ENCODE measurements at places on chromosomes 3 and 15.
A peak's percentile ranks its signal among the peaks of the same experiment; 100 is the strongest.

DNA sequence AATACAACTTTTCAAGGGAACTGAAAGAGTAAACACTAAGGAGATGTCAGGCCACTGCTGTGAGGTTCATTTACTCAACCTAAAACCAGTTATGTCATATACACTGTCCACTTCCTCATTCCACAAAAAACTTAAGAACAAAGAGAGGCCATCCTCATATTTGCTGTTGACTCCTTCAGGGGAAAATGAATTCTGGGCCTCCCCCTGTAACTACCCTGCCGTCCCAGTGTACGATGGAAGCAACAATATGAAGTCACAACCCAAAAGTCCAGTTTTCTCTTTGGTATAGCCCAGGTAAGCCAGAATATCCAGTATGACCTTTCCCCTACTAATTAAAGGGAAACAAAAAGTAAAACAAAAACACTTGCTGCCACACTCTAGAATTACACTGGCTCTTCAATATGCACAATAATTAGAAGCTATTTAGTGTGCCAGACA lies 16.2 kb downstream of the CEP152 start:
- peak; percentile 45 for DNase-seq

- DNase-seq = no peak
These were observed 13.9 kb upstream of the GPR171 start for GRCh38 chr3:151216641-151217607.

- DNase-seq = no peak
These were observed 212.7 kb upstream of the PPP2R3A start for GRCh38 chr3:135752851-135753250.

- DNase-seq = no peak
These were observed 91.1 kb upstream of the IL12A start for GRCh38 chr3:159897331-159898075.

DNA sequence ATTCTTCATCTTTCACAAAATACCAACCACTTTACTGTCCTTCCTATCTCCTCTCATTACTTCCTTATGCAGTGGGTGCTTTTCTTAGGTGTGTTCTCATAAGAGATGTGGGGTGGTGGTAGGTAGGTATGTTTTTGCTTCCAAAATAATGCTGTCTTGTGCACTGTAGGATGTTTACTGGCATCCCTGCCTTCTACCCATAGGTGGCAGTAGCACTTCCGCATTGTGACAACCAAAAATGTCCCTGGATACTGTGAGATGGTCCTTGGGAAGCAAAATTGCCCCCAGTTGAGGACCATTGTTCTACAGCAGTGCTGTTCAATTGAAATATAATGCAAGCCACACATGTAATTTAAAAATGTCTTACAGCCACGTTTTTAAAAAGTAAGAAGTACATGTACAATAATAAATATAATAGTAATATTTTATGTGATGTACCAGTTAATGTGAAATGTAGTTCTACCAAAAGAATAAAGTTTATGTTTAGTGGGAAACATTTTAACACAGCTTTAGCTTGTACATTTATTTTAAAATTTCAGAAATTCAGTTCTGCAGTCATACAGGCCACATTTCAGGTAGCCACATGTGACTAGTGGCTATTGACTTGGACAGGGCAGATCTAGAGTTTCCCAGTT lies 75.2 kb downstream of the NEO1 start:
- peak; percentile 37 for DNase-seq

GRCh38 chr3:112786002-112786590 lies 60.6 kb downstream of the CD200R1L start:
- no peak for DNase-seq

DNA sequence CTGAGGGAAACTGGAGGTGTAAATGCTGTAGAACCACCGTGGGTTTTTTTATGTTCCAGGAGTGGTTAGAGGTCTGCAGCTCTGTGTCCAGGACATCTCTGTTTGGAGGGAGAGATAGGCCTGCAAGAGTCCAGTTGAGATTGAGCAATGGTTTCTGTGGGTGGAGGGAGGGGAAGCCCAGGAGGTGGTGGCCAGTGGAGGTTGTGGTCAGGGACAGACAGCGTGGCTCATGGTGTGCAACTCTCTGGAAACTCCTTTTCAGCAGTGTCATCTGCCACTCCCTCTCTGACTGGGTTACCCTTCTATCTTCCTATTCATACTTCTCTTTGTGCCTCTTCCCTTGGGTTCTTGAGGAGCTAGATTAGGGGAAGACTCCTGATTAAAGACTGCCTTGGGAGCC lies 9.6 kb downstream of the XCR1 start:
- peak; percentile 55 for DNase-seq

GRCh38 chr15:98505611-98506031 lies 142.7 kb upstream of the IGF1R start:
- no peak for DNase-seq

DNA sequence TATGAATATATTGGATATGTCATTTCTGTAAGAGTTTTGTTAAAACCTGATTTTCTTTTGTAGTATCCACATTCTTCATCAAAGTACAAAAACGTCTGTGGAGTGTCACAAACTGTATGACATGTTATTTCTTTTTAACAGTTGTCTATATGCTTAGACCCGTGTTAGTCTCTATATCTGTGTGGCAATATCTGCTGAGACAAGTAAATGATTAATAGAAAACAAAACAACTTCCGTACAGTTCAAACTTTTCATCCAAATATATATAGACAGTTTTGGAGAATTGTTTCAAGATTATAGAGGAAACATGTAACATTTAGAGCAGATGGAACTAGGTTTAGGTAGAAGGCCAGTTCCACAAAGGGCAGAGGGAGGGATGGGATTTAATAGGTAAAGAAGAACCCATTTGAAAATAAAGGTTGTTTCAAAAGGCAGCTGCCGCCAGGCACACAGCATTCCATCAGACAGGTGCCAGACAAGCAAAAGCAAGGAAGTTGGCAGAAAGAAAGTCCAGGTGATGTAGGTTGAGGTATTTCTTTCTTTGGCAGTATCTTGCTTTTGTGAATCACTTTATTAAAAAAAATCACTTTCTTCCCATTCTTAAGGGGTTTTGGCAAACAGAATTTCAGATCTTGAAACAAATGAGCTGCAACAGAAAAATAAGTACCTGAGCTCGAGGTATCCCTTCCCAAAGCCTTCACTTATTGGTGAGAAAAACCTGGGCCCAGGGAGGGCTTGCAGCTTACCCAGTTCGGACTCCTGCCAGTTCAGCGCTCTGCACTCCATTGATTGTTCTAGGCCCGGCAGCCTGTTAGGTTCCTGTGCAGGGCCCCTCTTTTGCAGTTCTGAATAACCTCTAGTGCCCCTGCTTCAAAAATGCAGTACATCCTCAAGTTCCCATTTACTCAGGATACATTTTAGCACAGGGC lies 49.0 kb downstream of the LRRN1 start:
- DNase-seq = no peak

- DNase-seq = peak; percentile 25
These were observed 138.9 kb upstream of the SGO1 start for GRCh38 chr3:20324664-20325478.

DNA sequence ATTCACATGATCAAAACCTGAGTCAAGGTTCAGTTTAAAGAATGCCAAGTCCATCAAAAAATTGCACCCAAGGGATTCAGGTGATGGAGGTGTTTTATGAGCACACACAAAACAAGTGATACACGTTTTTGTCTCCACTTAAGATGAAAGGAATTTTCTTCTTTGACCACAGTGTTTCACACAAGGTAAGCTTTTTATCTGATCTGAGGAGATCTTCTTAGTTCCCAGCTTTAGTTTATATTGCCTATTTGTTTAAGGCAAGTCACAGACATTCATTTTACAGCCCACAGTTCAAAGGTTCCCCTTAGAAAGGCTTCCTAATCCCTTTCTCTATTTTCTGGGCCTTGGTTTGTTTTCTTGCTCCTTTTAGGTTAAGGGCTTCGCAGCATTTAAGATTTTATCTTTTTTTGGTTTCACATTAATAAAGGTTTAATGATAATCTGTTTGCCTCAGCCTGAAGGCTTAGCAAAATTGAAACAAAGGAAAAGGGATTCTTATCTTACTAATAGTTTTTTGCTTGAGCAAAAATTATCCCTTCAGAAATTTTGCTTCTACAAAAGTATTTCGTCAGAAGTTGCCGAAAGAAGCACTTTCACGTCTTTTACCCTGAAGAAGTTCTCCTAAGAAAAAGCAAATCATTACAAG lies 420.5 kb upstream of the NAALADL2 start:
- no peak for DNase-seq

GRCh38 chr3:78221796-78222195 lies 1181.9 kb downstream of the ROBO2 start:
- DNase-seq = no peak

- DNase-seq = peak; percentile 37
These were observed 130.4 kb downstream of the FEZF2 start for GRCh38 chr3:62242831-62243509.

DNA sequence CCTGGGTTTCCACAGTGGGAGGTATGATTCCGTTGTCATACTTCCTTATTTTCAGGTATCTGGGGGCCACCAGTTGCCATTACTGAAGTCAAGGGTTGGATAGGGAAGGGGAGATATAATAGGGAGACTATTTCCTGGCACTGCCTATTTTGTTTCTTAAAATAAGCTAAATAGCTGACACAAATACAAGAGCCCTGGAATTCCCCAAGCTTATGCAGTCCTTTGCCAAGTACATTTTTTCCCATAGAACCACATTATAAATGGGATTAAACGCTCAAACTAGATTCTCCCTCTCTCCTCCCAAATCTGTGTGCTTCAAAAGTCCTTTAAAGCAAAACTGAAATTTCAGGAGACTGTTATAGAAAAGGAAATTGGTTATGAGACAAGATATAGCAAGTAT lies 68.7 kb downstream of the AP4E1 start:
- DNase-seq = no peak

DNA sequence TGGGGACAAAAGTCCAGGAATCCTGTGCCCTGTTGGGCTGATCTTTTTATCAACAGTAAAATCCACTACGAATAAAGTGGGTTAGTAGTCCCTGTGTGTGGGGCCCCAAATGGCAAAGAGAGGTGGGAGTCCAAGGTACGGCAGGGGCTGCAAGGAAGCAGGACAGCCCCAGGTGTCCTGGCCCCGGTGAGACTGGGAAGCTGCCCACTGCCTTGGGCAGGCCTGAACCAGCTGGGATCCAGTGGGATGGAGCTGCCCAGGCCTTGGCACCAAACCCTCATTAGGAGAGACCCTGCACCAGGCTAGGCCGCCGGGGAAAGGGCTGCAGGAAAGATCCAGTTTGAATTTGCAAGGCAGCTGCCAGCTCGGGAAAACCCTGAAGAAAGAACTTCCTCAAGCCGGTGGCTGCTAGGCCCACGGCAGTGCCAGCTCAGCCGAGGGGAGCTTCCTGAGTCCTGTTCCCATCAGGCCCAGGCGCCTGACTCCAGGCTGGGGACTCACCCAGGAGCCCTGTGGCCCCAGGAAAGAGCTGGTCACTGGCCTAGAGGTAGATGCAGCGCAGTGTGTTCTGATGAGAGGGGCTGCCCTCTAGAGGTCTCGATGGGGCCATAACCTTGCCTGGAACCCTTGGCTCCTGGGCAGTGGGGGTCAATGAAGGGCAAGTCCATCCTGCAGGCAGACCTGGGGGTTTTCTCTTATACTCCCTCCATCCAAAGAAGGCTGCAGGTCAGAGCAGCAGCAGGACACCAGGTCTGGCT lies 14.4 kb upstream of the GNAI2 start:
- DNase-seq = no peak

- no peak for DNase-seq
These were observed 132.2 kb upstream of the SLC24A5 start for GRCh38 chr15:47988564-47988963.

DNA sequence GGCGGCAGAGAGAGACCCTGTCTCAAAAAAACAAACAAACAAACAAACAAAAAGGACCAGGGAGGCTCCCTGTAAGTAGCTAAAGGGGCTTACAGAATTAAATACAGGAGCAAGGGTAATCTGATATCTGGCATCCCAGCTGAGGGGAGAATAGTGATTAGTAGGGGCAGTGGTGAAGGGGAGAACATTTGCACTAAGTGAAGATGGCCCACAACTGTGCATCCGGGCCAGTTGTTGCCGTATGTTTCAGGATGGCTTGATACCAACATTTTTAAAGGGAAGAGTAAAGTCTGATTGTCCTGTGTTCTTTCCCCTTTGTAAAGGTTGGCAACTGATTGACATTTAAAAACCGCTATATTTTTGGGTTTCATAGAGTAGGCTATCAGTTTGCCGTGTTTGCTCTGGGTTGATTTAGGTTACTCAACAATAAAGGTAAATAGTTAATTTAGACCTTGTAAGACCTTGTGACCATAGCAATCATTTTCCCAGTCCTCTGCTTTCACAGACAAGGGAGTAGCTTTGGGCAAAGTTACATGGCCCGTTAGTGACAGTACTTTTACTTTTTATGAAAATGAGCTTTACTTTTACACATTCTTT lies 167.8 kb downstream of the PTPRG start:
- no peak for DNase-seq

DNA sequence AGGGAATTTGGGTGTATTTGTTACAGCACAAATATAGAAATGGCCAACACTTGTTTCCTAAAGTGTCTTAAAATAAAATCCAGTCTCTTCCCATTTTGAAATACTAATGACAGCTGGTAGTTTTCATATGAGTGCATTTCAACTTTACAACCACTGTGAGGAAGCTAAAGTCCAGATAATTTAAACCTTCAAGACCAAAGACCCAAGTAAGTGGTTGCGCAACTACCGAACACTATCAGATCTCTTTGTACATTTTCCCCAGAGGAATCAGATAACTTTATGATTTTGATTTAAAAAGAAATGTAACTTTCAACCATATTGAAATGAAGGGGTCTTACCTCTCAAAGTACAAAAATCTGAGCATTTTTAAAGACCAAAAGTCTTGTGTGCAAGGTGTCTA lies 14.3 kb downstream of the BCL2L10 start:
- DNase-seq = no peak

DNA sequence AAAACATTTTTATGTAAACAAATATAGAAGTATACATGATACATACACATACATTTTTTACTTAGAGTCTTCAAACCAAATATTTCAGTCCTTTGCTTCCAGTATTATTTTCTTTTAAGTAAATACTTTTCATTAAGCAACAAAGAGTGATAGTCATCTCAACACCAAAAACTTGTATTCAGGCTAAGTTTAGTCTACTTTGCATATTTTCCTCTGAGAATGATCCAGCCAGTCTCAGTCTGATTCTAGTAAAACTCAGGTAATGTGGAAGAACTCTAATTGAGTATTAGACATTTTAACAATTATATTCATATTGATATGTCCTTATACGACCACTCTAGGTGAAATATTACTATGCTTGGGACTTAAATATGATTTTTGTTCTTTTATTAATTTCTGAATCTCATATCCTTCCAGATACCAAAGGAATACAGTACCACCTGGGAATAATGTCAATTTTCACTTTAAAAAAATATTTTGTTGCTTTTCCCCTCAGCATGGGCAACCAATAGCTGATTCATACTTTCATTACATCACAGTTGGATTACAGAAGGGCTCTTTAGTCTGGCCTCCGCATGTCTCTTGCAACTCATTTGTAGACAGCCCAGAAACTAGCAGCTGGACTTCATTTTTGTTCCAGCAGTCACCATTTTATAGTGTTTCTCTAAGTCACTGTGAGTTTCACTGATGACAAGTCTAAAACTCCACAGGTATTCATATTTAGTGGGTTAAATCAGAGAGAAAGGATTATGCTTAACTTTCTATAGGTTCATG lies 390.4 kb downstream of the ZBTB20 start:
- peak; percentile 42 for DNase-seq

- peak; percentile 87 for DNase-seq
These were observed 644 bp downstream of the ZNF609 start for GRCh38 chr15:64460724-64461720.

GRCh38 chr15:31292391-31293015 lies 34.1 kb upstream of the KLF13 start:
- peak; percentile 98 for DNase-seq

GRCh38 chr3:52093756-52094545 lies 37.6 kb upstream of the DUSP7 start:
- DNase-seq = no peak
